ENCODE measurements at places on chromosomes 16 and 17.
A peak's percentile ranks its signal among the peaks of the same experiment; 100 is the strongest.

- DNase-seq: no peak
Observed at GRCh38 chr16:82668094-82668493, 41.3 kb downstream of the CDH13 start.

DNA sequence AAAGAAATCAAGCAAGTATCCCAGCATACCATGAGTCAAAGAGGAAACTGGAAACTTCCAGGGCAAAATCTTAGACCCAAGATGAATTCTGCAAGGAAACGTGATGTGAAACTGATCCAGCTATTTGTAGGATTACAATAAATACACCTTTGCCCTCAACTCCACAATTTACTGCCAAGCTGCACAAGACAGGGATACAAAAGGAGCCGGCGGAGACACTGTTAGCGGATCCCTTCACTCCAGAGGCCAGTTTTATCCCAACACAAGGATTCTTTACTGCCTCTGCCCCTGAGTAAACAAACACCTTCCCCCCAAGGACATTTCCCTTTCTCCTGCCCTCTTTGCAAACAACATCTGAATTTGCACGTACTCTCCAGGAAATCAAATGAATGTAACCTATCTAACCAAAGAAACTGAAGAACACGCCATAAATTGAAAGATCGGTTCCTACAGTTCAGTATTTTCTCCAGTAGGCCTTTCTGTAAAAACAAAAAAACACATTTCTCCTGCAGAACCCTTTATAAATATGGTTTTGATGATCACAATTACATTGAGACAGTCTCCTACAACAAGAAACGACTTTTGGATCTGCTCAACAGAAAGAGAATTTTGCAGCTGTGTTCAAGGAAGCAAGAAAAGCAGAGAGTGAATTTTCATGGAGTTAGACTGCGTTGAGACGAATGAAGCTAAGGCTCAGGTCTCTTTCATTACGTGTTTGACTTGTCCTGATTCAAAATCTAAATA lies 1.4 kb upstream of the CBX2 start:
- DNase-seq: no peak

DNA sequence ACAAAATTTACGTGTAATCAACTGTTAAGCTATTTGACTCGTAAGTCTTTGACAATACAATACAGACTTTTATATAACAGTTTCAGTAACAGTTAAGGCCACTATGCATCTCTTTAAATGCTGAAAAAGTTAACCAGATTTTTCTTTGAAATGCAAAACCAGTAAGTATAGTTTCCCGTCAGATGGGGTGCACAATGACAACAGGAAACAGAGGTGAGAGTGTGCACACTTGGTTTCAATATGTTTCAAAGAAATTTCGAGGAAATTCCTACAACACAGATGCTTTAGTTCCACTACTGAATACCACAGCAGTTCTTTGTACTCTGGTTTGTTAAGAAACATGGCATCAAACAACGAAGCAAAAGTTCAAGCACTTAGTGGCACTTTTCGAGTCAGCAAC lies 48.4 kb downstream of the RNF157 start:
- peak; percentile 54 for DNase-seq

- DNase-seq: peak; percentile 55
Observed at GRCh38 chr16:49876716-49877129, 20.8 kb upstream of the ZNF423 start.

DNA sequence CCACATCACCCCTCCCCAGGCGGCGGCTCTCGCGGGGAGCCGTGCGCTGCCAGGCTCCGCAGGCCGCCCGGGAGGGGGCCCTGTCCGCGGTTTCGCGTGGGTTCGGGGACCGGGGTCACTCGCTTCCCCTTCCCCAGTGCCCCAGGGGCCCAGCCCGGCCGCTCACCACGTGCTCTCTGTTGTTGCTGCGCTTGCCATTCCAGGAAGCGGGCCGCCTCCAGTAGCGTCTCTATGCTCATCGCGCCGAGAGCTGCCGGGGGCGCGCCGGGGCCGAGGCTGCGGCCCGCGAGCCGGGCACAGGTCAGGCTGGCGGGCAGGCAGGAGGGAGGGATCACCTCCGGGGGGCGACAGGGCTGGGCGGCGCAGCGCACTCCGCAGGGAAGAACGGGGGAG lies 390 bp downstream of the MNT start:
- peak; percentile 73 for DNase-seq

DNA sequence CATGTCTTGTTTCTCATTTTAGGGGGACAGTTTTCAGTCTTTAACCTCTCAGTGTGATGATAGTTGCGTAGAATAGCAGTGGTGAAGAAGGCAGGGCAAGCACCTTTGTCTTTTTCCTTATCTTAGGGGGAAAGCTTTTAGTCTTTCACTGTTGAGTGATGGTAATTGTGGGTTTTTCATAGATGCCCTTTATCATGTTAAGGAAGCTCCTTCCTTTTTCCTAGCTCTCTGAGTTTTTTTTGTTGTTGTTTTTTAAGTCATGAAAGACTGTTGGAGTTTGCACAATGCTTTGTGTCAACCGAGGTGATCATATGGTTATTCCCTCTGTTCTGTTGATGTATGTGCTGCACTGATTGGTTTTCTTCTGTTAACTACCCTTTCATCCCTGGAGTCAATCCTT lies 15.7 kb downstream of the NOL11 start:
- DNase-seq: no peak

- no peak for DNase-seq
Observed at GRCh38 chr17:5819396-5819795, 235.1 kb upstream of the NLRP1 start.

- DNase-seq: no peak
Observed at GRCh38 chr17:65523411-65523810, 38.0 kb downstream of the AXIN2 start.

GRCh38 chr16:76656994-76657393 lies 379.8 kb downstream of the CNTNAP4 start:
- DNase-seq: no peak

- no peak for DNase-seq
Observed at GRCh38 chr17:57082441-57082840, 2.6 kb upstream of the AKAP1 start.

DNA sequence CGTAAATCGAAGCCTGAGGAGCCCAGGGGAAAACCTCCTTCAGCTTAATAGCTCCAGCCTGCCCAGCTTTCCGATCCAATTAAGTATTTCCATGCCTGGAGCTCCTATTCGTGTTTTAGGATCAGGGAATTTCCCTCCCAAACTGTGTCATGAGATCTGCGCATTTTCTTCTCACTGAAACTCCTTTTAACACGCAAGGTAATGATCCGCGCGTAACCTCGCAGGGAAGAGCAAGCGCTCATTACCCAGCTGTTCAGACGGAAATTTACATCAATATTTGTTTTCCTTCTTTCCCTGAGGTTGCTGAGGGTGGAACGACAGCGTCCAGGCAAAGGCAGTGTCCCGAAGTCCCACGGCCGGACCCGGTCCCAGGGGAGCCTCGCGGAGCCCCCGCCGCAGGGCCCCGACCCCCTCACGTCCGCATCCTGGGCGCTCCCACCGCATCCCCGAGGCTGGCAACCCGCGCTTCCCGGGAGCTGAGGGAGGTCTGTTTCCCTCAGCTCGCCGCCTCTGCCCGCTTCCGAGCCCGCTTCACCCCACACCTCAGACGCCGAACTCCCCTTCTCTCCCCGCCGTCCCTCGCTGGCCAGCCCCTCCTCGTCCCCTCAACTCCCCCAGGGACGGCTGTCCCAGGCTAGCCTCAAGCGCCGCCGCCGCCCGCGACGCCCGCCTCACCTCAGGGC lies 415 bp downstream of the ABCA5 start:
- no peak for DNase-seq

DNA sequence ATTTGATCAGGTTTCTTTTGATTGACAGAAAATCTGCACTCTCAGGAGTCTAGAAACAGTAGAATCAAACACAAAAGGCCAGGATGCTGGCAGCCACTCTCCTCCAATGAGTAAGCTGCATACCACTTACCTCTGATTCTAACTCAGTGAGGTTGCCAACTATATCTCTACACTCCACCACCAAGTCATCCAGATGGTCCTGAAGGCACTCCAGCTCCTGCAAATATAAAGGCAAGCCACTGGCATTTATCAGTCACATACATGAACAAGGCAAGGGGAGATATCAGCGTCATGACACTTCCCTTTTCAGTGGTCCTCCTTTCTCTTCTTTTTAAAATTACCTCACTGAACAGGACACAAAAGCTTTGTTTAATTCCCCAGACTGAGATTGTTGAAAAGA lies 53.1 kb upstream of the CLEC18B start:
- no peak for DNase-seq

DNA sequence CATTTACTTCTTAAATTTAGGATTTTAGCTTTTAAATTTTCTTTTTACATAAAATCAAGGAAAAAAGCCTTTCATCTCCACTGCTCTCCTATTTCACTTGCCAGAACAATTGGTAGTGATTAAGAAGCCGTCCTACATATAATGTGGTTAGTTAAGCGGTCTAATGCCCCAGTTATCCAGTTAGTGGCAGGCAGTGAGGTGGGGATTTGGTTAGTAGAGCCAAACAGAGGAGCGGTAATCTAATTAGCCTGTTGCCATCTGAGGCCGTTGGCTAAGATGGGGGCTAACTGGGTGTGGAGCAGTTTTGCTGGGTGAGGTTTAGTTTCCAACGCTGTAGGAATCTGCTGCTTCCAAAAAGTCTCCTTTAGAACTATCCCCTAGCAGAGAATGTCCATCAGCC lies 22.4 kb downstream of the SNX11 start:
- no peak for DNase-seq

GRCh38 chr16:3824121-3824795 lies 56.3 kb downstream of the CREBBP start:
- no peak for DNase-seq

- DNase-seq: no peak
Observed at GRCh38 chr17:64356304-64356686, 34.4 kb downstream of the PECAM1 start.

- no peak for DNase-seq
Observed at GRCh38 chr17:4833941-4834680, 971 bp downstream of the MINK1 start.

DNA sequence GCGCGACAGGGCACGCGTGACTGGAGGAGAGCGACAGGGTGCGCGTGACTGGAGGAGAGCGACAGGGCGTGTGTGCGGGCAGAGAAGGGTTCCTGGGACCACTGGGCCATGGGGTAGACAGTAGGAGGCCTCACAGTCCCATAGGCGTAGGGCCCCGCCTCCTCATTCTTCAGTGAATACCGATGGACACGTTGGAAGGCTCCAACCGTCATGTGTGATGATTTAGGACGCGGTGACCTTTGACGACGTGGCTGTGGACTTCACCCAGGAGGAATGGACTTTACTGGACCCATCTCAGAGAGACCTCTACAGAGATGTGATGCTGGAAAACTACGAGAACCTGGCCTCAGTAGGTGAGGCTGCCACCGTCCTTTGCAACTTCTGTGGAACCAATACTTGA lies 5.4 kb downstream of the ZNF778 start:
- DNase-seq: no peak

DNA sequence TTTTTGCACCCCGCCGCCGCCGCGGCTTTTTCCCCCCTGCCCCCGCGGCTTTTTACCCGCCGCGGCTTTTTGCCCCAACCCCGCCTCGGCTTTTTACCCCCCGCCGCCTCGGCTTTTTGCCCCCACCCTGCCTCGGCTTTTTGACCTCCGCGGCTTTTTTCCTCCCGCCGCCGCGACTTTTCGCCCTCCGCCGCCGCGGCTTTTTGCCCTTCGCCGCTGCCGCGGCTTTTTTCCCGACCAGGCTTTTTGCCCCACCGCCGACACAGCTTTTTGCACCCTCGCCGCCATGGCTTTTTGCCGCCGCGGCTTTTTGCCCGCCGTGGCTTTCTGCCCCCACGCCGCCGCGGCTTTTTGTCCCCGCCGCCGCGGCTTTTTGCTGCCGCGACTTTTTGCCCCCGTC lies 137.0 kb upstream of the TP53TG3D start:
- DNase-seq: no peak

GRCh38 chr17:28097901-28098300 lies 55.4 kb downstream of the NLK start:
- no peak for DNase-seq

DNA sequence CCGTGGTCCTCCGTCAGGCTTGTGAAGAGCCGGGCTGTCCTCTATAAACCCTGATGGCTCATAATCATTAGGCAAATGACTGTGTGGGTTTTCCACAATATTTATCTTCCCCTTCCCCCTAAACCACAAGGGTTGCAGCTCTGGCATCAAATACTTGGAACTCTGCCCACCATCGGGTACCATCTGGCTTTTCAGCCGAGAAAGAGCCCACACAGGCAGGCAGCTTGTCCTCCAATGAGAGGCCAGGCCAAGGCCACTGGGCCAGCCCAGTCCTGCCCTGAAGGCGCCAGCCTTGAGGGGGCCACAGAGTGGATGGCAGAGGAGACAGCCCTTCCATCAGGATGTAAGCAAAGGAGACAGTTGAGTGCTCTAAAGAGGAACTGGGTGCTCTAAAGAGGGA lies 31.8 kb upstream of the NAT9 start:
- DNase-seq: no peak

DNA sequence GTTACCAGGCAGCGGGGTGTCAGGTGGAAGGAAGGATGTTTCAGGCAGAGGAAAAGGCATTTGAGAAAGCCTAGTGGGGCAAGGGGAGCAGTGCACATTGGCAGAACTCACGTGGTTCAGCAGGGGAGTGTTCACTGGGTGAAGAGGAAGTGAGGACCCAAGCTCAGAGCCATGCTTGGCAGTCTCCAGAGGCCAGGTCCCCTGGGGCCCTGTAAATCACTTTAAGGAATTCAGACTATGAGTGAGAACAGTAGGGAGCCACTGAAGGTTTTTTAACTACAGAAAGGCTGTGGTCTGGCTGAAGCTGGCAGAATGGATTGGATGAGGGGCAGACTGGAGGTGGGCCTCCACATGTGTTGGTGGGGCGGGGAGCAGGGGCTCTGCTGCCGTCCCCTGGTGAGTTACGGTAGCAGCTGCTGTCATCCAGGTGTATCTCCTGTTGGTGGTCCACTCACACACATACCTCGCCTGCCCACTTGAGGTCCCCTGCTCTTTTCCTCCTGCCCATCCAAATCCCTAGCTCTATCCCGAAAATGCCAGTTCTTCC lies 5.1 kb downstream of the CLEC16A start:
- peak; percentile 61 for DNase-seq

- no peak for DNase-seq
Observed at GRCh38 chr16:53865494-53865863, 161.5 kb downstream of the FTO start.

- no peak for DNase-seq
Observed at GRCh38 chr17:80998118-80998747, 6.6 kb downstream of the CHMP6 start.

GRCh38 chr17:55344514-55344997 lies 77.1 kb downstream of the MMD start:
- peak; percentile 62 for DNase-seq

DNA sequence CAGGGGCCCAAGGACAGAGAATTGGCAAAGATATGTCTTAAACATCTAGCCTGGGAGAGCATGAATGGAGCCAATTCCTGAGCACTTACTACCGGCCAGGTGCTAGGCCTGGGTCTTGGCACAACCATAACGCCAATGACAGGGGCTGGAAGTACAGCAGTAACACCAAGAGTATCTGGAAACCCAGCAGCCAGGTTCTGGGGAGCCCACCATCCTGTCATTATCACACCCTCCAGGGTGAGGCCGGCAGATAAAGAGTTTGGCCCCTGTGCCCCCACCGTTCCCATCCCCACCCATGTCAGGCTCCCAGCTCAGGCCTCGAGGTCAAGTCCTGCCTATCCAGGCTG lies 508 bp upstream of the TMC8 start:
- no peak for DNase-seq

Data from activated T-cell treated with anti-CD3 and anti-CD28 coated beads, Interleukin-2, amount 50 U/mL, for 72 hours (primary cell).